Cerebellum (tissue), 4 donors: ENCODE measurements at places on chromosomes 13 and 19. TPM values are rescaled to one million over a fixed set of nuclear protein-coding genes. Genes with fewer than 3 reads are reported as not detected.

DNA sequence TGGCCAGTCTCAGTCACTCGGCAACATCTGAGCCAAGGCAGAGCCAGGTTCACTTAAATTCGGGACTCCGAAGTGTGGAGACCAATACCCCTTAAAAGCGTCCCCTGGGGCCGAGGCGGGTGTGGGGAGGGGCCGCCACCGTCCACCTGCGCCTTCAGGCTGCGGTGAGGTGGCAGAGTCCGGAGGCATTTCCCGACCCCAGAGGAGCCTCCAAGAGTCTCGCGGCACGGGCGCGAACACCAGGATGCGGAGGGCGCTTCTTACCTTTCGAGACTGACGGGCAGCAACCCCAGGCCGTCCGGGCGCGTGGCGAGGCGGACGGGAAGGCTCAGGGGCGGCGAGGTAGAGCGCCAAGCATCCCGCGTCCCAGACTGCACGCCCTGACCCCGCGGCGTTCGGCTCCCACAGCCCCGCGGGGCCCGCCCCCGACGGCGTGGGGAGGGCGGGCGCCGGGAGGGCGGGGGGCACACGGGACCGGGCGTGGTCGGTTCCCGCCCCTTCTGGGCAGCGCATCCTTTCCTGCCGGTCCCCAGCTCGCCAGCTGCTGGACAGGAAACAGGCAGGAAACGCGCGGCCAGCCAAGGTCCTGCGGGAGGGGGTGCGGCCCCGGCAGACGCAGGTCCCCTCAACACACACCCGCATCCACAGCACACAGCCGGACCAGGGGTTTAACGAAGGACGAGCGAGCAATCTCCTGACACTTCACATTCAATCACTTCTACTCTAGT is at the start of gene THSD1:
THSD1 (minus strand) TSS at position 406 of the 728 bp plus-strand sequence. CDS start 3,572 bp downstream, outside the sequence.
- peak; percentile 6 for DNase-seq

DNA sequence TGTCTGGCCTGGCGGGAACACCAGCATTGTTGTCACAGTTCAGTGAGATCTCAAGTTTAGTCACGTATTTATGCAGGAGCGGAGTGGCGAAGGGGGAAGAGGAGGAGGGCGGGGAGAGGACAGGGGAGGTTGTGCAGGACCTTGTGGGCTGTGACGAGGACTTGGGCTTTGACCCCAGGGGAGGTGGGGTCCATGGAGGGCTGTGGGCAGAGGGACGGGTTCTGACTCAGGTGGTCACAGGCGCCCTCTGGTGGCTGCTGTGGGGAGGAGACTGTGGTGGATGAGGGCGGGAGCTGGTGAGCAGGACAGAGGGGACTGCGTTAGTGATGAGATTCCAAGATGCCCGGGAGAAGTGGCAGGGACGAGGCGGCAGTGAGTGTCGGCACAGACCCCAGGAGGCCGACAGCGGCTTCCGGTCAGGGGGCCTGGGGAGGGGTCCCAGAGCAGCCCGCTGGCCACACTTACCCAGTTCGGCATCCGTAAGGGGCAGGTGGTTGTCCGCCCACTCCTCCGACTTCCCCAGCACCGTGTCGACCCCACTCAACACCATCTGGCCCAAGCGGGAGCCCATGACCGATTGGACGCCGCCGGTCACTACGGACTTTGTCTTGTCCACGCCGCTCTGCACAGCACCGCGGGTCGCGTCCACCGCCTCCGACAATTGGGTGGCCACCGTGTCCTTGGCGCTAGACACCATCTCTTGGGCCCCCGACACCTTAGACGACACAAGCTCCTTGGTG is 15.7 kb downstream of the PLIN3 start:
- DNase-seq: peak; percentile 65

- DNase-seq: no peak
These were observed 7.9 kb upstream of the MAB21L1 start for GRCh38 chr13:35484384-35484783.

DNA sequence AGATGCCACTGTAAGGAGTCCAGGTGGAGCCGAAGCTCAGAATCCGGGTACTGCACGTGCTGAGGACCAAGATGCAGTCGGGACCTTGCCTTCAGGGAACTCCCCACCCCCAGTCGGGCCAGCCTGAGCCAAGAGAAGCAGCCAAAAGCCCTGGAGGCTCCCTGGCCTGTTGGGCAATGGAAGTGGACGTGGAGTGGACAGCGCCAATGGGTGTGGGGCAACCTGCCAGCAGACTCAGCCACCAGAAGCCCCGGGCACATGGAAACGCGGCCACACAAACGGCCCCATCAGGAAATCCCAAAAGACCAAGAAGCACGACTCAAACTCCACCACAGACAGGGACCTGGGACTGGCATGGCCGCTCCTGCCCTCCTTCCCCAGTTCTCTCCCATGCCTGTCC is 30.0 kb upstream of the KCTD15 start:
- DNase-seq: no peak

DNA sequence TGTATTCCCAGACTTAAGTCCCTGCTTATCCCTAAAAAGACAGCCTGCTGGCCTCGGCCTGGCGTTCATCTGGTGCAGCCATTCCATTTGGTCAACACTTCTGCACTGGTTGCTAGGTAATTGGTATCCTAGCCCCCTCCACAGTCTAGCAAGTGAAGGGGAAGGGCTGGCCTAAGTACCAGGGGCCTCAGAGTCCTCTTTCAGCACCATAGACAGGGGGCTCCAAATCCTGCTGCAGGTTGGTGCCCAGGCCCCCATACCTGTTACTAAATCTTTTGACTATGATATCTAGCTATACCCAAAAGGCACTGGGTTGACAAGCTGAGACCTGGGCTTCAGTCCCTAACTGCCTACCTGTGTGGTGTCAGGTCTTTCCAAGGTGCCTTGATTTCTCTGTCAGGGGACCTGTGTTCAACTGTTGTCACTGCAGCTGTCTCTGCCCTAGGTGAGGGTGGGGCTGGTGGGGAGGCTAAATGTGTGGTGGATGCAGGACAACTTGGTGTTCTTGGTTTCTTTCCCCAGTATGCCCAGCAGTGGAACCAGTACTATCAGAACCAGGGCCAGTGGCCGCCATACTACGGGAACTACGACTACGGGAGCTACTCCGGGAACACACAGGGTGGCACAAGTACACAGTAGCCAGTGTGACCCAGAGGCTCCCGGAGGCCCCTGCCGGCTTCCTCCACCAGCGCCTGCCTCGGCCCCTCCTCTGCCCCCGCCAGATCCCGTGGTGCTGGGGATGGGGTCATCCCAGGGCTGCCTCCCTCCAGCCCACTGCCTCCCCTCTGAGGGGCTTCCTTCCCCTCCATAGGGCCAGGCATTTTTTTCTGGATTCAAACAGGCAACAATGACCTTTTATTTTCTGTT is 3.8 kb upstream of the CCDC97 start:
- DNase-seq: no peak

PSMC4 gene
- total RNA-seq: 52.6 TPM

FSD1 gene
- 23.8 TPM for total RNA-seq
